ENCODE measurements at places on chromosomes 2 and 18.
A peak's percentile ranks its signal among the peaks of the same experiment; 100 is the strongest.

GRCh38 chr2:109446278-109447131 is 167.3 kb downstream of the SEPTIN10 start:
- H3K36me3 ChIP-seq, result no peaks in the 10 kb centered on the region
- no peak overlapping the region for H3K4me3 ChIP-seq
- no peaks in the 10 kb centered on the region for H3K4me1 ChIP-seq
- H3K27ac ChIP-seq, result no peak overlapping the region
- H3K27me3 ChIP-seq, result no peaks in the 10 kb centered on the region
- DNase-seq, result no peak

- DNase-seq, result no peak
- no peaks in the 10 kb centered on the region for H3K4me1 ChIP-seq
- no peaks in the 10 kb centered on the region for H3K27me3 ChIP-seq
- H3K36me3 ChIP-seq, result no peaks in the 10 kb centered on the region
Observed at GRCh38 chr2:156704617-156705016, 268.4 kb downstream of the GPD2 start.

DNA sequence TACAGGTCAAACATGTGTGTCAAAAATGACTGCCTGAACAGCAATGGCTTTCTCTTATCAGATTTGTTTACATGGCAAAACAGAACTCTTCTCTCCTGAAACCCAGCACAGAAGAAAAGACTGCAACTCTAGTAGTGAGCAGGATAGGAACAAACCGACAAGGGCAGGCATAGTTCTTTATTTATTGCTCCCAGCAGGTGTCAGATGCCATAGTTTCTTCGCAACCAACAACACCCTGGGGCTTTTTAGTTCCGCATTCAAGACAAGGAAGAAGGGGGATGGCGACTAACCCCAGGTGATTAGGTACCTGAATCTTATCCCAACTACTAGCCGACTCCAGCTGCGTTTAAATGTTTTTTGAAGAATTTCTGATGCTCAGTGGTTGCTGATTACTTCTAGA is 367.5 kb upstream of the FIGN start:
- no peak overlapping the region for H3K4me3 ChIP-seq
- H3K27me3 ChIP-seq, result no peaks in the 10 kb centered on the region
- no peak overlapping the region for H3K27ac ChIP-seq
- H3K36me3 ChIP-seq, result no peaks in the 10 kb centered on the region
- H3K4me1 ChIP-seq, result no peaks in the 10 kb centered on the region

- H3K4me1 ChIP-seq, result no peaks in the 10 kb centered on the region
- H3K27ac ChIP-seq, result no peak overlapping the region
- no peaks in the 10 kb centered on the region for H3K36me3 ChIP-seq
Observed at GRCh38 chr2:2491964-2492363, 160.9 kb upstream of the MYT1L start.

- H3K27me3 ChIP-seq, result no peaks in the 10 kb centered on the region
- DNase-seq, result no peak
- no peak overlapping the region for H3K4me3 ChIP-seq
- H3K36me3 ChIP-seq, result no peaks in the 10 kb centered on the region
Observed at GRCh38 chr2:134512734-134513464, 205.9 kb downstream of the TMEM163 start.

GRCh38 chr2:29405707-29406106 is 290.5 kb downstream of the CLIP4 start:
- no peaks in the 10 kb centered on the region for H3K27me3 ChIP-seq
- H3K4me1 ChIP-seq, result no peaks in the 10 kb centered on the region
- no peaks in the 10 kb centered on the region for H3K36me3 ChIP-seq
- no peak overlapping the region for H3K27ac ChIP-seq
- H3K4me3 ChIP-seq, result no peak overlapping the region

DNA sequence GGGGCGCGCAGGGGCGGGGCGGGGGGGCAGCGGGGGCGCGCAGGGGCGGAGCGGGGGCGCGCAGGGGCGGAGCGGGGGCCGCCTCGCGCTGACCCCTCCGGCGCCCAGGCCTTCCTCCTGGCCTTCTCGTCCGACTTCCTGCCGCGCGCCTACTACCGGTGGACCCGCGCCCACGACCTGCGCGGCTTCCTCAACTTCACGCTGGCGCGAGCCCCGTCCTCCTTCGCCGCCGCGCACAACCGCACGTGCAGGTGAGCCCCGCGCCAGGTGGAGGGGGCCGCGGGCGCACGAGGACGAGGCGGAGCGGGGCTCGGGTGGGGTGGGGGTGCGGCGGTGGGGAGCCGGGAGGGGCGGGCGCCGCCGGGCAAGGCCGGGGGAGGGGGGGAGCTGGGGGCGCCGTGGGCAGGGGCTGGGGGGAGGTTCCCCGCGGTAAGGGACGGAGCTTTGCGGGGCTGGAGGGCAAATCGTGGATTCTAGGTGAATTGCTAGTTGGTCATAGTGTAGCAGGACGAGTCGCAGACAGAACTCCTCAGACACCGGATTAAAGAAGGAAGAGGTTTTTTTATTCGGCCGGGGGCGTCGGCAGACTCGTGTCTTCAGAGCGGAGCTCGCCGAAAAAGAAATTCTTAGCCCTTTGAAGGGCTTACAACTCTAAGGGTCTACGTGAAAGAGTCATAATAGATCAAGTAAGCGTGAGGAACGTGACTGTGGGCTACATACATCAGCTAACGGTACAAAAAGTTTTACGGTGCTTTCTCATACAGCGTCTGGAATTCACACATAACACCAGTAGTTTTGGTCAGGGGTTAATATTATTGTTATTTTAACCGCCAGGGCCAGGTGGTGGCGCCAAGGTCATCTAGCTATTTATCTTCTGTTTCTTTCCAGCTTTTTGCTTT is 29.9 kb downstream of the ANO7 start:
- H3K27ac ChIP-seq, result peak overlapping the region; percentile 18
- H3K4me3 ChIP-seq, result peak overlapping the region; percentile 50
- DNase-seq, result peak; percentile 48
- H3K36me3 ChIP-seq, result no peaks in the 10 kb centered on the region
- peaks cover 19% of the 10 kb centered on the region for H3K4me1 ChIP-seq
- H3K27me3 ChIP-seq, result peaks cover 13% of the 10 kb centered on the region

DNA sequence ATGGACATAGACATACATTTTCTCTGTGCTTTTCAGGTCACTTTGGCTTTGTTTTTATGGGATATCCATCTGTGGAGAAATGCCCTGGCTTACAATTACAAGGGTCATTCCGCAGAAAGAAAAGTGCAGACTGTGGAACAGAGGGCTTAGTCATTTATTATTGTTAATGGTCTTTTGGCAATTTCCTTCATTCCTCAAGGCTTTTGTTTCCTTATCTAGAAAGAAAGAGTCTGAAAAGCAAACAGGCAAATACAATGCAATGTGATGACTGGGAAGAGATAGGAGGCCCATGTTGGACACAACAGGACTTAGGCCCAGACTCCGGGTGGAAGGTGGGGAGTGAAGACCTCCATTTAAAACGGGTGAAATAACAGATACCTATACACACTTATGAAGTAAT is 129.5 kb upstream of the CAVIN2 start:
- no peak overlapping the region for H3K27ac ChIP-seq
- no peak for DNase-seq
- H3K27me3 ChIP-seq, result no peaks in the 10 kb centered on the region
- H3K4me3 ChIP-seq, result no peak overlapping the region
- no peaks in the 10 kb centered on the region for H3K36me3 ChIP-seq

- H3K27ac ChIP-seq, result no peak overlapping the region
- H3K4me1 ChIP-seq, result peaks cover 8% of the 10 kb centered on the region
- peaks cover 6% of the 10 kb centered on the region for H3K36me3 ChIP-seq
- no peaks in the 10 kb centered on the region for H3K27me3 ChIP-seq
- no peak overlapping the region for H3K4me3 ChIP-seq
- no peak for DNase-seq
Observed at GRCh38 chr2:197184959-197185586, 125.5 kb downstream of the ANKRD44 start.

DNA sequence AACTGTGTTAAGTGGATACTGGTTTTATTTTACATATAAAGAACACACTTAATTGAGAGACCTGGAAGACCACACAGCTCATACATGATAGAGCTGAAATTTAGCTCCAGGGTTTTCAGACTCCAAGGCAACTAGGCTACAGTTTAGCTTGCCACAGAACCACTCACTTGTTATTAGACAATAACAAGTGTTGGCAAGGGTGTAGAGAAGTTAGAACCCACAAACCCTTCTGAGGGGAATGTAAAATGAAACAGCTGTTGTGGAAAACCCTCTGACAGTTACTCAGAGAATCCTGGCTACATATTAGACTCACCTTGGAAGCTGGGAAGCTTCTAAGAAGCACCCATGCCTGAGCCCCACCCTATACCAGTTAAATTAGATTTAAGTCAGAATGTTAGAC is 75.3 kb downstream of the MAP3K20 start:
- H3K36me3 ChIP-seq, result no peaks in the 10 kb centered on the region
- no peak for DNase-seq
- H3K27ac ChIP-seq, result no peak overlapping the region

DNA sequence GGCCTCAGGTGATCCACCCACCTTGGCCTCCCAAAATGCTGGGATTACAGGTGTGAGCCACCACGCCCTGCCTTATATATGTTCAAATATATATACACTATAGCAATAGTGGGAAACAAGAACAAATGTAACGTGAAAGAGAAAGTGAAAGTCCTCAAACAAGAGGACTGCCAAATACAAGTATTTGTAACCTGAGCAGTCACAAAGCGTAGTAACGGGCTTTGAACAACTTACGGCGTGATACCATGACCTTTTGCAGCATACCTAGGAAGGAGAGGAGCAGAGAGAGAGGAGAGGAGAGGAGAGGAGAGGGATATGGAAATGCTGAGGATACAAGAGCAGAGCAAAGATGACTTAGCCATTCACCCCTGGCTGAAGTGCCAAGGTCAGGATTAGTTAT is 113.8 kb upstream of the RGPD4 start:
- DNase-seq, result no peak
- H3K27me3 ChIP-seq, result no peaks in the 10 kb centered on the region
- no peak overlapping the region for H3K4me3 ChIP-seq

DNA sequence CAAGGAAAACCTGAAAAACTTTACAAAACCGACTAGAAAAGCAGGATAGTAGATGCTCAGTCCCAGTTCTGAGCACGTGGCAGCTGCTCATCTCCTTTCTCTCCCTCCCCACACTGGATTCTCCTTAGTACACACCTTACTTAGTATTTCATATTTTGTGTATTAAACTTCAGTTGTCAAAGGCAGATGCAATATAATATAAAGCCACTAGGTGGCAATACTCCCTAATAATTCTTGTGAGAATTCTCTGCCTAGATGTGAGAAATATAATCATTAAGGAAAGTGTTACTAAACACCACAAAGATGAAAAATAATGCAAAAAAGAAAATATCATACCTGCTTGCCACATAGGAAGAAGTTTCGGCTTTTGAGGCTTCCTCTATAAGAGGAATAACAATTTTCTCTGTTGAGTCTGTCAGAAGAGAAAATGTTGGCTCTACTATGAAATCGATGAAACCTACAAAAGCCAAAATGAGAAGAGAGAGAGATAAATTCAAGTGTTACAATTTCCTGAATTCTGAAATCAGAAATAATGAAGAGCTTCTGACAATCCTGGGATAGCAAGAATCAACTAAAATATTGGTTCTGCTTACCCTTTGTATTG is 200.6 kb downstream of the PPP1R1C start:
- H3K27me3 ChIP-seq, result no peaks in the 10 kb centered on the region
- H3K36me3 ChIP-seq, result no peaks in the 10 kb centered on the region
- DNase-seq, result no peak
- H3K4me3 ChIP-seq, result no peak overlapping the region

DNA sequence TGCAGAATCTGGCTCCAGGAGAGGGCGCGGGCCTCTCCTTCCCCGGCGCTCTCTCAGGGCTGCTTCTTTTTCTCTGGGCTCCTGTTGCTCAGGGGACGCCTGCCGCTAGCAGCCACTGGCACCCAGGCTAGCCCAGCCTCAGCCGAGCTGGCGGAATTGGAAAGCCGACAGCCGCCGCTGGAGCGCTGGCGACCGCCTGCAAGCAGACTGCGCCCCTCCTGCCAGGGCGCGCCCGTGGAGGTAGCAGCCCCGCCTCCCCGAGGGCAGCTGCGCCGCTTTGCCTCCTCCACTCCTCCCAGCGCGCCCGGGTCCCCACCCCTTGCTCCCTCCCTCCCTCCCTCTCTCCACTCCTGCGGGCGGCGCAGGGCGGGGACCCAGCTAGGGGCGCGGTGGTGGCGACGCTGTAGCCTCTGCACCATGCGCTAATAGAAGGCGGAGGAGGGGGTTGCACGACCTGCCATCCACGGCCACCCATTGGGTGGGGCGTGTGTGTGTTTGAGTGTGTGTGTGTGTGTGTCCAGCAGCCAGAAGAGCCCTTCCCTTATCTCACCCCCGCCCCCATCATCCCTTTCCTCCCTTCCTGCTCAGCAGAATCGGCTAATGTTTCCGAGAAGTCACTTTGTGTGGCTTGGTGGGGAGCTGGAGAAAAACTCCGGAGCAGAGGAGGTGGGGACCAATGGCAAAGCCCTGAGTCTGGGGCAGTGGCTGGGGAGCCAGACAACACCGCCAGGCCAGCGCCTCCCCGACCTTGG is at the start of gene SCN9A:
TSS of gene SCN9A (minus strand) at position 209 of the 752 bp plus-strand sequence. CDS start 64,188 bp downstream, outside the sequence.
- peak; percentile 95 for DNase-seq
- no peaks in the 10 kb centered on the region for H3K4me1 ChIP-seq
- no peaks in the 10 kb centered on the region for H3K36me3 ChIP-seq
- H3K27ac ChIP-seq, result peak within 1 kb of the TSS; percentile 56
